ENCODE measurements at places on chromosomes 2 and 18.

- no peak for DNase-seq
Observed at GRCh38 chr2:205967391-205968075, 118.4 kb downstream of the INO80D start.

DNA sequence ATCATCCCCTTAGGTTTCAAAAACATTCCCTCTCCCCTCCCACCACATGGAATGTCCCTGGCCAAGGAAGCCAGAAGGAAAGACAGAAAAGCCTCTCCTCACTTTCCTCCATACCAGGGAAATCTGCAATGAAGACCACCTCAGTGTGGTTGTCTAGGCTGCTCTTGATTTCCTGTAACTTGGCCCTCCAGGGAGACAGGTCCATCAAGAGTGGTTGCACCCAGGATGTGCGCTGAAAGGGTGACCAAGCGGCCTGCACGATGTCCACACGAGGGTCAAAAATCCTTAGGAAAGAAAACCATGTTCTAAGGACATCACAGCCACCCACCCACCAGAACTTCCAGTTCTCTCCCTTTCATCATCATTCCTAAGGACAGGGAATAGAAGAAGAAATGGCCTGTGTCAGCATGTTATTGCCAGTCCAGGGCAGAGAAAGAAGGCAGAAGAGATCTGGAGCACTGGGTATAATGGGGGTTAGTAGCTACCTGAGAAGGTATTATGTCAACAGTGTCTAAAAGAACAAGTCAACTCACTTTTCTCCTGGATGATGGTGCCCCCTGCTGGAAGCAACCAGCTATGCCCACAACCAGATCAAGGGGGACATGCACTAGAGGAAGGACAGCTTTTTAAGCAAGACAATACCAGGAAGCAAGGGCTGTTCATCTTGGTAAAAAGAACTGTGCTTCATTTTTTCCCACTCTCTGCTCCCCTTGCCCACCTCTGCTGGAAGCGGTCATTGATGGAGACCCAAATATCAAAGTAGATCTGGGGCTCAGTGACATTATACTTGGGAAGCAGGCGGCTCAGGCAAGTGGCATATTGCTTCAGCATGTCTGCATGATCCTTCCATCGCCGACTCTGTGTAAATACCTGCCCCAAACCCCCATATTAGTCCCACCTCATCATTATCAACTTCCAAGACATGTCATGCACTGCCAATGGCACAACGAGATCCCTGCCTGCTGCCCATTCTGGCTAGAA, 9.3 kb downstream of the GGCX start:
- DNase-seq, result peak; percentile 89

DNA sequence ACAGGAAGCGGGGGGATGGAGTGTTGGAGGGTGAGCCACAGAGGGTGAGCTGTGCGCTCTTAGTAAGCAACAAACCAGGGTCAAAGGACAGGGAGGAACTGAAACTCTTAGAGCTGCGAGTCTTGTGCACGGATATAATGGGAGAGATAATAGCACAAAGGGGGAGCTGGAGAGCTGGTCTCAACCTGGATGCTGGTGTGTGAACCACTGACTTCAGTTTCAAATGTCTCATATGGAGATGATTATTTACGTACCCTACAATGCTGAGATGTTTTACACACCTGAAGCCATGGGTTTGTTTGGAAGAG, 35.9 kb downstream of the PTGR3 start:
- peak; percentile 44 for DNase-seq

GRCh38 chr2:227407591-227408151, 19.9 kb upstream of the SCYGR1 start:
- no peak for DNase-seq

- no peak for DNase-seq
Observed at GRCh38 chr2:219457784-219458369, 23.2 kb downstream of the SPEG start.

GRCh38 chr2:225764346-225764745, 364.8 kb downstream of the NYAP2 start:
- no peak for DNase-seq

DNA sequence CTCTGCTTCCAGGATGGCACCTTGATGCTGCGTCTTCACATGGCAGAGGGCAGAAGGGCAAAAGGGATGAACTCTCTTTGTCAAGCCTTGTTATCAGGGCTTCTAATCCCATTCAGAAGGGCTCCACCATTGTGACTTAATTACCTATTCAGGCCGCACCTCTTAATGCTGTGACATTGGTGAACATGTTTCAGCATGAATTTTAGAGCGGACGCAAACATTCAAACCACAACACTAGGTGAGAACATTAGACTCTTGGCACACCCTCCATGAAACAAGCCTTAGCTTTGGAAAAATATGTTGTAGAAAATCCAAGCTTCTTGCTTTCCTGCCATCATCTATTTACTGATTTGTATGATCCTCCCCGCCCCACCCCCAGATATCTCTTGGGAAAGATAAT, 17.9 kb downstream of the DAW1 start:
- no peak for DNase-seq

GRCh38 chr18:12410081-12410481, 2.4 kb downstream of the PRELID3A start:
- DNase-seq, result no peak

GRCh38 chr2:39512434-39512935, 75.4 kb upstream of the MAP4K3 start:
- DNase-seq, result no peak

GRCh38 chr18:37309861-37310260, 255.7 kb downstream of the CELF4 start:
- DNase-seq, result no peak

- no peak for DNase-seq
Observed at GRCh38 chr2:106111882-106112571, 82.1 kb downstream of the UXS1 start.

DNA sequence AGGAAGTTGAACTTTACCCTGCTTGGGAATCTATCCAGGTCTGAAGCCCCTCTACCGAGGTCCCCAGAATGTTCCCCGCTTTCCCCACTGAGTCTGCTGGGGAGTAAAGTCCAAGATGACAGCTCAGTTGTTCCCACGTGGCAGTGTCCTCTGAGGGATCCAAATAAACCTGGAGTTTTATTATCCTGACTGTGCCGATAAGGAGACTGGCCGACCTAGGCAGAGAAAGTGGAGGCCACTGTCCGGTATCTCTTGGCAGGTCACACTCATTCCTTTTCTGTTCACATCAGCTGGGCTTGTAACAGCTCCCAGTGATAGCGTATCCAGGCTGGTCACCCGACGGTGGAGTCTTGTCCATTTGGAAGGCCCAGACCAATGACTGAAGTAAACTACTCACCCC, 27.5 kb upstream of the C18orf32 start:
- DNase-seq, result no peak

DNA sequence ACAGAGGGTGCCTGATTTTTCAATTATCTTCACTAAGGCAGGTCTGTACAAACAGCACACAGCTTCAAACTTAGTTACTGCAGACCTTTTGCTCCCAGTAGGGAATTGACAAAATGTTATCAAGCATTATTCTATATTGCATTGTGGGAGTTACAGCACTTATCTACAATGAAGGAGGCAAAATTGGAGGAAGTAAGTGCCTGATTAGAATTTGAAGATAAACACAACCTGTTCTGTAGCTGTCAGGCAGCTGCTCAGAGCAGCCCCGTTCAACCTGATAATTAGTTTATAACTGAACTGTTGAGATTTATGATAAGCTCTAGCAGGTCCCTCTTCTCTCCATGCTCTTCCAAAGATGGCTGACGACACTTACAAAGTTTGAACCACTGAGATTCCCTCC, 364.4 kb upstream of the CYRIA start:
- no peak for DNase-seq
